COLO829 (cell line): ENCODE measurements at places on chromosomes 2 and 18.

GRCh38 chr2:140596447-140596846 is 1534.4 kb downstream of the LRP1B start:
- DNase-seq, result no peak

DNA sequence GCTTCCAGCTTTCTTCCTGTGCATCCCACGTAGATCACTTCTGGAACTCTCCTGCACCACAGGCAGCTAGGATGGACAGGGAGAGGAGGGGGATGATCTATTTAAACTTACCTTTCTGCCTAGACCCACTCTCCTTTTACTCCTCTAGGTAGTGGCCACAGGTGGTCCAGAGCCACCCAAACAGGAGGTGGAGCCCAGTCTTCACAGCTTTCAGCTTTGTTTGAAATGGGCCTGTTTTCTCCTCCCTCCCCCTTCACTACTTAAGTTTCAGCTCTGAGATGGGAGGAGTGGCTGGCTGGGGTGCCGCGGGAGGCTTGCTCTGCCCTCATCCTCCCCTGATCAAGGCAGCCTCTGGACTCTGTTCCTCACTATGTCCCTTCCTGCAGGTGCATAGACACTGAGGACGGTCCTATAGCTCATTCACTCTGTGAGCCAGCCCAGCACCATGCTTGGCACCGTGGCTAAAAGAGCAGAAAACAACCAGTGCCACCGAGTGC is 12.6 kb upstream of the CELF4 start:
- DNase-seq, result no peak

DNA sequence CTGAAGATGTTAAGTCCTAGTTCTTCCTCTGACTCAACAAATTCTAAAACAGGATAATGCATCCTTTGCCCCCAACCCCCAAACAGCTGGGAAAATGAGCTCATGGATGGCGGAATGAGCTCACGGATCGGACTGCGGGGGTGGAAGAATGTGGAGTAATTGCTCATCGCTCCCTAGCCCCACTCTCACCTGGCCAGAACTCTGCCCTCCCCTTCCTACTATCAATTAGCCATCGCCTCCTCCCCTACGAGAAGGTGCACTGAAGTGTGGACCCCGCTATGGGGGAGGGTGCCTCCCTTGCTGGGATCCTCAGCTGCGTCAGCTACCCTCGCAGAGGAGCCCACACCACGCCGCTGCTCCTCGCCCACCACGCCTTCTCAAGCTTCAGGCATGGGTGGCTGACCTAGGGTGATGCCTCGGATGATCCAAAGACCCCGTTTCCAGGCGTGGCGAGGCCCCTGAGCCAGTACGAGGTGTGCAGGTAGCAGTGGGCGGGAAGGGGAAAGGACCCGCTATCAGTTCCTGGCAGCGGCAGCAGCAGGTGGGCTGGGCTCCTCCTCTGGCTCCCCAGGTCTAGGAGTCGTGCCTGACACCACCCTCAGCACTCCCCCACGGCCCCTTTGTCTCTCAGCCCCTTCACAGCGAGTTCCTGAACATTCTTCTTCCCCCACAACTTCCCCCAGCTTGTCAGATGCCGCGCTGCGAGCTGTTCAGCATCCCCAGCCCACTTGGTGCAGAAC is 82.1 kb upstream of the POMC start:
- no peak for DNase-seq

- DNase-seq, result peak; percentile 87
Observed at GRCh38 chr2:23926750-23927571, at the start of gene ATAD2B. Gene ATAD2B (minus strand): TSS chr2:23927123. CDS start chr2:23926770, 353 bp downstream.

DNA sequence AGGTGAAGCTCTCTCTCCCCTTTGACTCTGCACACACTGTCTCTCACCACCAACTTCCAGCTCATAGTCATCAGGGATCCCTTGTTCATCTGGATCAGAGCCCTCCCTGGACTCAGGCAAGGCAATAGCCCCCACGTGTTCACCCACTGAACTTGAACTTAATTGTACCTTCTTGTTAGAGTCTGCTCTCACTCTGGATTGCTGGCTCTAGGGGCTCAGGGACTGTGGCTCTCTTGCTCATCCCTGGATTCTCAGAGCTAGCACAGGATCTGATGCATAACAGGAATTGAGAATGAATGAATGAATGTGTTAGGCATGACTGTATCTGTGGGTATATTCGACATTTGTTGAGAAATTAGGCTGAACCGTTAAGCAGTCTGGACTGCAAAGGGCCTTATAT is 16.7 kb upstream of the ASAP2 start:
- DNase-seq, result no peak

- no peak for DNase-seq
Observed at GRCh38 chr18:29062921-29063320, 886.0 kb upstream of the CDH2 start.

- DNase-seq, result no peak
Observed at GRCh38 chr18:23837591-23837990, 148.3 kb downstream of the LAMA3 start.

- DNase-seq, result peak; percentile 14
Observed at GRCh38 chr2:10614939-10615338, 74.8 kb downstream of the NOL10 start.

GRCh38 chr18:10543277-10543676 is 17.4 kb downstream of the NAPG start:
- no peak for DNase-seq

GRCh38 chr18:8960740-8961657 is 141.5 kb upstream of the NDUFV2 start:
- DNase-seq, result no peak

- DNase-seq, result no peak
Observed at GRCh38 chr2:165777522-165778186, 16.4 kb downstream of the GALNT3 start.

DNA sequence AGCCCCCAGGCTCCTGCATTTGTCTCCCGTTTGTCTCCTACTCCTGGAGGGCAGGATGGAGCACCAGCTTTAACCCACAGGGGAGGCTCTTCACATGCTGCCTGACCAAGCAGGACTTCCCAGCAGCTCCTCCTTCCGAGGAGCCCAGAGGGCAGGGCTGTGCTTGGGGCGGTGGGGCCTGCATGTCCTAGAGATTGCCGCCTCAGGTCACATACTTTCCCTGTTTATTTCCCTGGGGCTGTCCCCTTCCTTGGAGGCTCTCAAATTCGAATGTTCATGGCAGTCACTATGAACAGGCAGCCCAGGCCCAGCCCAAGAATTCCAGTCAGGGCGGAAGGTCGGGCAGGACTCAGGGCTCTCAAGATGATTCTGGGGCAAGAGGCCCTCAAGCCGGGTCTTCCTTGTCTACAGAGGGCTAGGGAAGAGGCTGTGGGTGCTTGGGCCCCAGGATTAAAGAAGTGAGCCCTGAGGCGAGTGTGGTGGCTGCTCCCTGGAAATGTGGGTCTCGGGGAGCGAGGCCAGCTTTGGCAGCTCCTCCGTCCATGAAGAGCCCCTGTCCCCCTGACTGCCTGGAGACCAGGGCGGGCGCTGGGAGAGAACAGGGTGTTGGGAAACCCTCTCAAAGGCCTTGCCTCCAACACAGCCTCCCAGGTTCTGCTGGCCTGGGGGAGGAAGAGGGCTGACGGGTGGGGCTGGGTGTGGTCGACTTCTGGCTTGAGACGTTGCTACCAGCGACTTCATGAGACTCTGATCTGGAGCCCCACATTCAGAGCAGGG is 48.9 kb upstream of the HPCAL1 start:
- no peak for DNase-seq

GRCh38 chr18:13366541-13366940 is 148.0 kb downstream of the LDLRAD4 start:
- DNase-seq, result no peak

GRCh38 chr18:49645841-49646351 is 84.0 kb downstream of the LIPG start:
- DNase-seq, result peak; percentile 16

GRCh38 chr18:37729716-37730115 is 164.1 kb upstream of the CELF4 start:
- no peak for DNase-seq

- DNase-seq, result no peak
Observed at GRCh38 chr2:182616471-182617393, 99.3 kb upstream of the DNAJC10 start.

- DNase-seq, result peak; percentile 68
Observed at GRCh38 chr18:22694954-22695353, 238.2 kb upstream of the RBBP8 start.

DNA sequence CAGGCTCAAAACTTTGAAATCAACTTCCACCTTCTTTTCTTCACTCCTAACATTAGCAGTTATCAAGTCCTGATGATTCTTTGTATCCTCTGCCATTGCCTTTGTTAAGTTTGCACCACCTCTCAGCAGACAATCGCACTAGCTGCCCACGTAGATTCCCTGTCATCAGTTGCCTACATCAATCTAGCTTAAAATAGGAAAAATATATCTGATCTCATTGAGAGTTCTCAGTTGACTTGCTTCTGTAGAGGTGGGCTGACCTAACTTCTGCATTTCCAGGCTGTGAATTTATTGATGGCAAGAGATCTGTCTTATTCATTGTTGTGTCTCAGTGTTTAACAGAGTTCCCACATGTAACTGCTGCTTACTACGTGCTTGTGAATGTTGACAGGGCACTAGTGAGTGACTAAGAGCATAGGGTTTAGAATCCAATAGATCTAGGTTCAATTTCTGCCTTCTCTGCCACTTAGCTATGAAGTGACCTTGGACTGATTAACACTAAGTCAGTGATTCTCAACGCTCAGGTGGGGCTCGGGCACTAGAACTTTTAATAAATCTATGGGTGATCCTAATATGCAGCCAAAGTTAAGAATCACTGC is 3.7 kb upstream of the INSIG2 start:
- DNase-seq, result no peak

DNA sequence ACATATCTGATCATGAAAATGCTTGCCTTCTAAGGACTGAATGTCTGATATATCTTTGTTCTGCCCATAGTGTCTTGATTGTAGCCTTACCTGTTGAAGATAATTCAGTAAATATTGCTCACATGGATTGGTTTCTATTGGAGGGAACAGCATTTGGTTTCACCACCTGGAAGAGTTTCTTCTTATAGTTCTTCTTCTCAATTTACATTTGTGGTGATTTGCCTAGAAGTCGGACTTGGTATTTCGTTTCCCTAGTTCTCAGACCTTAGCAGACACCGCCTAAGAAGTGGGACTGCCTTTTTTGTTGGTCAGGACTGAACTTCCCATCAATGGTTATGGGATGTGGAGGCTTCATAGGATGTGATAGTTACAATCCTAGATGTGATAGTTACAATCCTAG is 20.2 kb downstream of the MGAT5 start:
- DNase-seq, result no peak

DNA sequence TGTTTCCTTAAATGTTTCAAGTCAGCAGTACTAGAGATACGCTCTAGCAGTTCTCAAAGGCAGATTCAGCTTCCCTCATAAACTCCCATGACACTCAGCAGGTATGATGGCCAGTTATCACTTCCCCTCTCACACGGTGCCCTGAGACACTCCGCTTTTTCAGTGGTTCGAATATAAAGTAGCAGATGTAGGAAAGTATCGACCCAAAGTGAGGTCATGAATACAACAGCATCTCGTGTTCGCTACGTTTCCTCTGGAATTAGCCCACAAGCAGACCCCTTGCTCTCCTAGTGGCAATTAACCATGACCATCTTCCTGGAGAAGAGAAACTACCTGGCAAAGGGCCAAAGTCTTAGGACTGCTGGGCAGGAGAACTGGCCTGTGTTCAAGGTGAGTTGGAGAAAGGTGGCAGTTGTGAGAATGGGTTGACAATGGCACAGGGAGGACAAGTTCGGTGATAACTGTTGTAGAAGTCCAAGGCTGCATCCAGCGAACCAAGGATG is 9.3 kb upstream of the AGBL5 start:
- no peak for DNase-seq

DNA sequence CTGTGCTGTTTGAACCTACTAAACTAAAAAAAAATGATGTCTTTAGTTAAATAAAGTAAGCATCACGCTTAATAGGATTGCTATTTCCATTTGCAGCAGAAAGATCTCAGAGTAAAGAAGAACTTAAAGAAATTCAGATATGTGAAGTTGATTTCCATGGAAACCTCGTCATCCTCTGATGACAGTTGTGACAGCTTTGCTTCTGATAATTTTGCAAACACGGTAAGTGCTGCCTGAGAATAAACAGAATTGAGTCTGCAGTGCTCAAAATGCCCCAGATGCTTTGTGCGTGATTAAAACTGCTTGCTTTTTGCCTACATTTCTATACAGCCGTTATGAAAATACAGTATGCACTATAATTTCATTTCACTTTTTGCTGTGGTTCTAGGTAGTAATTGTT is 3.9 kb downstream of the CDCA7 start:
- DNase-seq, result no peak

- DNase-seq, result peak; percentile 22
Observed at GRCh38 chr2:86453836-86454235, 12.7 kb downstream of the KDM3A start.

GRCh38 chr18:29188760-29189159 is 1011.8 kb upstream of the CDH2 start:
- DNase-seq, result no peak

DNA sequence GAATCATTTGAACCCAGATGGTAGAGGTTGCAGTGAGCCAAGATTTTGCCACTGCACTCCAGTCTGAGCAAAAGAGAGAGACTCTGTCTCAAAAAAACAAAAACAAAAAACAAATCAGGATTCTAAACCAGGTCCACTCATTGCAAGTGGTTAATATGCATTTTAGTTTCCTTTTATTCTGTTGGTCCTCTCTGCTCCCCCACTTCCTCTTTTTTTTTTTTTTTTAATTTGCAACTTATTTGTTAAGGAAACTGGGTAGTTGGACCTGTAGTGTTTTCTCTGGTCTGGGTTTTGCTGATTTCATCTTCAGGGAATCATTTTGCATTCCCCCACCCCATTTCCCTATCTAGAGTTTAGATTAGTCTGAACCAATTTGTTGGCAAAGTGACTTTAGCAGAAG is 14.0 kb downstream of the FER1L5 start:
- no peak for DNase-seq

- peak; percentile 81 for DNase-seq
Observed at GRCh38 chr2:74553892-74554819, at the start of the genes DOK1 and LOXL3. Gene DOK1 (plus strand): TSS chr2:74554720. CDS start chr2:74554755, 35 bp downstream. Gene LOXL3 (minus strand): TSS chr2:74553942. CDS start chr2:74552634, 1,308 bp downstream.

- no peak for DNase-seq
Observed at GRCh38 chr2:132774189-132774588, 104.2 kb upstream of the LYPD1 start.

DNA sequence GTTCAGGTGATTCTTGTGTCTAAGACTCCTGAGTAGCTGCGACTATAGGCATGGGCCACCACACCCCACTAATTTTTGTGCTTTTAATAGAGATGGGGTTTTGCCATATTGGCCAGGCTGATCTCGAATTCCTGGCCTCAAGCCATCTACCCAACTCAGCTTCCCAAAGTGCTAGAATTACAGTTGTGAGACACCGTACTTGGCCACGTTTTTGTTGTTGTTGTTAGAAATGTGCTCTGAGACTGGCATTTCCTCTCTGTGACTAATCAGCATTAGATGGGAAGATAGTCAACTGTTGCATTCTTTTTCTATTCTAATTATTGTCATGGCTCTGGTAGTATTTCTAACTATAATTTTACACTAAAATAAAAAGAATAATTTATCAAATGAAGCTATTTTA is 191.7 kb downstream of the CAMKMT start:
- no peak for DNase-seq

GRCh38 chr18:71021030-71021362 is 732.2 kb downstream of the SOCS6 start:
- no peak for DNase-seq
